ENCODE measurements at places on chromosomes 5 and 9.

- no peaks in the 10 kb centered on the region for H3K36me3 ChIP-seq
- no peak overlapping the region for H3K4me3 ChIP-seq
- H3K27me3 ChIP-seq = no peaks in the 10 kb centered on the region
- H3K4me1 ChIP-seq = no peaks in the 10 kb centered on the region
These were observed 248.2 kb downstream of the ACTL7B start for GRCh38 chr9:108607607-108608006.

DNA sequence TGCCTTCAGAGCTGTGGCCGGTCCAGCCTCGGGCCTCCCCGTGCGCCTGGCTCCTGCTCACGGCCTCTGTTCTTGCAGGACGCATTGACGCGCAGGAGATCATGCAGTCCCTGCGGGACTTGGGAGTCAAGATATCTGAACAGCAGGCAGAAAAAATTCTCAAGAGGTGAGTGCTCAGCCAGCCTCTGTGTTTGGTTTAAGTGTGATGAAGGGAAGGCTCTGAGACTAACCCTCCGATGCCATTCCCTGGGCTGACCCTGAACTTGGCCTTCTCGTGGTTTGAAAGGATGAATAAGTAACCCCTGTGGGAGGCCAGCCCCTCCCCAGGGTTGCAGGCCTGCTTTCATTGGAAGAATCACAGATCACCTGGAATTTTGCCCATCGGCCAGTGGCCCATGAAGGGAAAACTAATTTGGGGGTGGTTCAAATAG lies 26.3 kb downstream of the PTGES2 start:
- H3K27me3 ChIP-seq = no peaks in the 10 kb centered on the region
- H3K4me1 ChIP-seq = peaks cover 69% of the 10 kb centered on the region
- H3K36me3 ChIP-seq = peaks cover 42% of the 10 kb centered on the region
- no peak overlapping the region for H3K27ac ChIP-seq

- H3K27ac ChIP-seq = no peak overlapping the region
- peaks cover 3% of the 10 kb centered on the region for H3K4me1 ChIP-seq
- DNase-seq = no peak
- H3K4me3 ChIP-seq = no peak overlapping the region
These were observed 8.6 kb downstream of the ANKRD33B start for GRCh38 chr5:10572451-10572850.

- H3K27me3 ChIP-seq = no peaks in the 10 kb centered on the region
- peaks cover 31% of the 10 kb centered on the region for H3K36me3 ChIP-seq
- no peak overlapping the region for H3K4me3 ChIP-seq
- no peak for DNase-seq
- H3K27ac ChIP-seq = no peak overlapping the region
- no peaks in the 10 kb centered on the region for H3K4me1 ChIP-seq
These were observed 229.5 kb downstream of the AP3B1 start for GRCh38 chr5:78064941-78065472.

DNA sequence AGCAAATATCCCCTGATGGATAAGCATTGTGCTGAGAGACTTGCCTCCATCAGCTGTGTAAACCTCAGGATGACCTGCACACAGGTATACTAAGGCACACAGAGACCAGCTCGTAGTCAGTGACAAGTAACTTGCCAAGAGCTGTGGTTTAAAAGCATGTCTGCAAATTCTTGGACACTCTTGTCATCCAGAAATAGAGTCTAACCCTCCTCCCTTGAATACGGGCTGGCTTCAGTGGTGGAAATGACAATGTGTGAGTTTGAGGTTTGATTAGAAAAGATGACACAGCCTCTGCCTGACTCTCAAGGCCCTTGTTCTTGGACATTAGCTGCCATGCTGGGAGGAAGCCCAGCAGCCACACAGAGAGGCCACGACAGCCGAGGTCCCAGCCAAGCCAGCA lies 114.4 kb downstream of the GADD45G start:
- no peak for DNase-seq
- H3K27me3 ChIP-seq = peaks cover 7% of the 10 kb centered on the region
- H3K4me1 ChIP-seq = peaks cover 26% of the 10 kb centered on the region
- no peak overlapping the region for H3K27ac ChIP-seq
- no peaks in the 10 kb centered on the region for H3K36me3 ChIP-seq

- no peaks in the 10 kb centered on the region for H3K4me1 ChIP-seq
- H3K36me3 ChIP-seq = peaks cover 2% of the 10 kb centered on the region
- H3K4me3 ChIP-seq = no peak within 1 kb of the TSS
- H3K27ac ChIP-seq = no peak within 1 kb of the TSS
- no peak for DNase-seq
These were observed at the start of gene ZNF454 for GRCh38 chr5:178940569-178941360. ZNF454 (plus strand) TSS chr5:178941198; CDS start chr5:178942792, 1,594 bp downstream.

DNA sequence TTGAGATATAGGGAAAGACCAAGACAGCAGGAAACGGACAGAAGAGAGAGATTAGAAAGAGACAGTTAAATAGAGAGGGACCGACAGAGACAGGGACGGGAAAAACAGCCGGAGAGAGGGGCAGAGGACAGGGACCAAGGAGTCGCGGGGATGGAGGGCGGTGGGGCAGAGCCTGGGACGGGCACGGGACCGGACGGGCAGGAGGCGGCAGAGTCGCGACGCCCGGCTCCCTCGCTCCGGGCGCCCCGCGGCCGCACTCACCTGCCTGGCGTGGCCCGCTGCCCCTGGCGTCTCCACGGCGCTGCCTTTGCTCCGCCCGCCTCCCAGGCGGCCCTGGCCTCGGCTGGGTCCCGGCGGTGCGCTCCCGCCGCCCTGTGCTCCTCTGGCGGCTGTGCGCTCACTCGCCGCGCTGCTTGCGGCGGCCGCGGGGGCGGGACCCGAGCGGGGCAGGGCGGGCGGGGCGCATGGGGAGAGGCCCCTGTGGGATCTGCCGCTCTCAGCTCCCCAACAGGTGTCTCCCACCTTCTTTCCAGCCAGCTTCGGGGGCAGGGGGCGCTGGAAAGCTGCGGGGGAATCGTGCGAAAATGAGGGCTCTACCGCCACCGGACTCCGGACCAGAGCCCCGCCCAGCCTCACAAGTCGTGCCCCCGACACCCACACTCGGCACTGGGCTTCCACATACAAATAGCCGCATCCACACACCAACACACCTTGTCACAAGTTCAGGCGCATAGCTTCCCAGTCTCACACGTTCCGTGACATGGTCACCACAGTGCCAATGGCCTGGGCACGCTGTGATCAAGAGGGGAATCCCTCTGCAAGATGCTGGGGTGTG lies at the start of gene ARID3C:
Gene ARID3C (minus strand): TSS at position 411 of the 835 bp plus-strand sequence. CDS start 1,052 bp downstream, outside the sequence.
- no peaks in the 10 kb centered on the region for H3K36me3 ChIP-seq
- no peak within 1 kb of the TSS for H3K27ac ChIP-seq

- no peaks in the 10 kb centered on the region for H3K27me3 ChIP-seq
- DNase-seq = no peak
- no peak overlapping the region for H3K4me3 ChIP-seq
- H3K36me3 ChIP-seq = no peaks in the 10 kb centered on the region
- H3K27ac ChIP-seq = no peak overlapping the region
These were observed 126.1 kb upstream of the HAPLN1 start for GRCh38 chr5:83846624-83847350.

DNA sequence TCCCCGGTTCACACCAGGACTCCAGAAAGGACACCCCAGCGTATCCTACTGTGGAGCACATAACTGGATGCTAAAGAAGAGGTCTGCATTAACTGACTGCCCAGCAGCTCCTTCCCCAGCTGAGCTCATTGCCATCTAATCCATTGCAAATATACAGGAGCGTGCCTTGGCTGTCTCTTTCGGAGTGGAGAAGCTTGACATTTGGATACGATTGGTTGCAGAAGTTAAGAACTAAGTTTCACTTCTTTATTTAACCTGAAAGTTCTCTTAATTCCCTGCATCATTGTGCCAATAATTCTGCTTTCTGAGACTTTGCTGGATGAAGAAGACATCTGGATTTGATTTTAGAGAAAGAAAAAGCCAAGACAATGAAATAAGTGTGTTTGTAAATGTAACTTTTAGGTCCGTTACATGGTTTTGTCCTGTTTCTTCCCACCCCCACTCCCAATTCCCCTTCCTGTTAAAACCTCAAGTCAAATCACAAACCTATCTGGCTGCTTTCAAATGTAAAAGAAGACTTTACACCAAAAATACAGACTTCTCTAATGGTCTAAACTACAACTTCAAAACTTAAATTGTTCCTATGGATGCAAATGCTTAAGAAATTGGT lies 33.9 kb downstream of the TAS2R1 start:
- DNase-seq = no peak
- no peaks in the 10 kb centered on the region for H3K4me1 ChIP-seq
- no peak overlapping the region for H3K27ac ChIP-seq
- peaks cover 5% of the 10 kb centered on the region for H3K27me3 ChIP-seq

GRCh38 chr9:114389612-114390368 lies 2.0 kb upstream of the AKNA start:
- peaks cover 66% of the 10 kb centered on the region for H3K4me1 ChIP-seq
- no peak for DNase-seq
- H3K4me3 ChIP-seq = peak overlapping the region; percentile 100
- H3K27ac ChIP-seq = peak overlapping the region; percentile 100
- H3K27me3 ChIP-seq = no peaks in the 10 kb centered on the region

DNA sequence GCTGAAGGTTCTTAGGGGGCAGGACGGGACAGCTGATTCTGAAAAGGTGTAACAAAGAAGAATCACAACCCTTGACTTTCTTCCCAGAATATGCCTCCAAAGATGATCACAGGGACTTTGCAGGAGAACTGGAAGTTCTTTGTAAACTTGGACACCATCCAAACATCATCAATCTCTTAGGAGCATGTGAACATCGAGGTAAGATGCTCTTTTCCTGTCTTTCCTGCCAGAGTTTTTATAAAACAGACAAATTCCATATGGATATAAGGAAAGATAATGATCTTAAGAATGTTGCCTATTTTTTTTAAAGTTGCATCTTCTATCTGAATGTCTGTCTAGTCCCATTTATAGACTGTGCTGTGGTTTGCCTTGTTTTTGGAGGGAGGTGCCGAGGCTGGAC lies 87.9 kb downstream of the EQTN start:
- no peaks in the 10 kb centered on the region for H3K27me3 ChIP-seq
- no peak overlapping the region for H3K27ac ChIP-seq
- no peak for DNase-seq
- no peak overlapping the region for H3K4me3 ChIP-seq

DNA sequence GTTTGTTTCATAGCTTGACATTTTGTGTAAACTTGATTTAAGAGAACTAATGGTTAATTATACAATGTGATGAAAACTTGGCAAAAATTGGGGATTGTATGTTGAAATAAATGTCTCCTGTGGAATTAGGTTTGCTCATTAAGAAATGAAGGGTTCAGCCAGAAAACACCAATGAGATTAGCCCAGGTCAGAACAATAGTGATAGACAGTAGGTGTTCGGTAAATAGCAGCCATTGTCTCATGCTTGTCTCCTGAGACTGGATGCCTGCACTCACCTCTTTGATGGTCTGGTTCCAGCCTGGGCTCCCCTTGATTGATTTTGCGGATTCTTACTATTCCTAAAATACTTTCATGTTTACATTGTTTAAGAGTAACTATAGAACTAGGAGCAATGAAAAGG lies 135.5 kb downstream of the FBN2 start:
- no peak overlapping the region for H3K4me3 ChIP-seq
- DNase-seq = no peak
- no peak overlapping the region for H3K27ac ChIP-seq
- H3K36me3 ChIP-seq = no peaks in the 10 kb centered on the region
- H3K27me3 ChIP-seq = no peaks in the 10 kb centered on the region

GRCh38 chr5:164563370-164563769 lies 1058.0 kb downstream of the MAT2B start:
- H3K4me3 ChIP-seq = no peak overlapping the region
- no peak overlapping the region for H3K27ac ChIP-seq
- DNase-seq = no peak
- H3K4me1 ChIP-seq = no peaks in the 10 kb centered on the region

DNA sequence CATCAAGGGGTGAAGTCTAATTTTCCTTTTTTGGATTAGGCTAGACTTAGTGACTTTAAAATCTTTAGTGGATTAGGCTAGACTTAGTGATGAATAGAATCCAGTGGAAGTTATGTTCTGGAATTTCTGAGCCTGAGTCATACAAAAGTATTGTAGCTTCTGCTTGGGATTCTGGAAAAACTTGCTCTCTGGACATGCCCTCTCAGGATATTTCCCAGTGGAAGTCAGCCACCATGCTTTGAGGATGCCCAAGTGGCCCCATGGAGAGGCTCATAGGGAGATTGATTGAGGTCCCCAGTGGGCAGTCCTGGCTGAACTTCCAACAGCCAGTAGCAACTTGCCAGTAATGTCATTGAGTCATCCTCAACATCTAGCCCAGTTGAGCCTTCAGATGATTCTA lies 112.4 kb upstream of the PRLR start:
- H3K4me3 ChIP-seq = no peak overlapping the region
- no peaks in the 10 kb centered on the region for H3K36me3 ChIP-seq
- no peaks in the 10 kb centered on the region for H3K4me1 ChIP-seq
- peaks cover 3% of the 10 kb centered on the region for H3K27me3 ChIP-seq
- no peak overlapping the region for H3K27ac ChIP-seq

DNA sequence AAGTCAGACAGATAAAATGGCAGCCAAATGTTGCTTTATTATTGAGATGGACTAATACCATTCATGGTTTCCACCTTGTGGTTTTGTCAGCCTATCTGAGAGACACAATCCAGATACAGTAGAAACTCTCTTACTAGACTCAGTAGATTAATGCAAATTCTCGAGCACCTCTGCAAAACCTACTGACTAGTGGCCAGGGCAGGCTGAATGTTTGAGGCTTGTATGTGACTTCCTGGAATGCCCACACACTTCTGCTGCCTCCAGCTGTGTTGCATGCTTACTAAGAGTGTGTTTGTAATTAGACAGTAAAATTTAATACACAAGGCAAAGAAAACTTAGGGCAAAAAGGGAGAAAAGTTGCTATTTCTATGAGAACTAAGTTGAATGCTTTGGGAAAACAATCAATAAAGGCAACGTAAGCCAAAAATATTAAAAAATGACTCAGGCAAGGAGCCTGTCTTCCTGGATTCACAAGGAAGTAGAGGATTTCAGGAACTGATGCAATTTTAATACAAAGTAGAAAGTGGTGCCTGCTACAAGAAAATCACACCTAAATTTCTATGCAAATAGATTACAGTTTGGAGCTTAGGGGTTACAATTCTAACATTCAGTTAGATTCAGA lies 30.2 kb upstream of the CCNG1 start:
- DNase-seq = no peak
- no peaks in the 10 kb centered on the region for H3K36me3 ChIP-seq
- H3K4me3 ChIP-seq = no peak overlapping the region
- H3K4me1 ChIP-seq = no peaks in the 10 kb centered on the region
- no peak overlapping the region for H3K27ac ChIP-seq

DNA sequence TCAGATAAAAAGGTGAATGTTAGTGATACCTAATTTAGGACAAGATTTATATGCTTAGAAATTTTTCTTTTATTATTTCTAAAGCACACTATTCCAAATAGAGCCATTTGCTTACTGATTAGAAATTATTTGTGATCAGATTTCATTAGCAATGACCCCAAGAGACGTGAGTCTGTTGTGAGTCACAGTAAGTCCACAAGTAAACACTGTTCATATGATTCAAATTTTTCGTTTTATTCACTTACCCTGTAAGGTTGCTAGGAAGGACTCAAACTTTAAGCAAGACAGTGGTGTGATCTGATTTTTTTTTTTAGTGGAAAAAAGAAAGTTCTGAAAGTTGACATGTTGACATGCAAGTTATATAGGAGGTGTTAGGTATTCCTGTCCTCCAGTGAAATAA lies 1.2 kb downstream of the CARD6 start:
- no peak overlapping the region for H3K27ac ChIP-seq
- H3K4me1 ChIP-seq = peaks cover 23% of the 10 kb centered on the region

GRCh38 chr9:37983381-37984067 lies 79.6 kb upstream of the SLC25A51 start:
- no peaks in the 10 kb centered on the region for H3K36me3 ChIP-seq
- H3K27me3 ChIP-seq = peaks cover 4% of the 10 kb centered on the region
- no peak for DNase-seq
- peaks cover 8% of the 10 kb centered on the region for H3K4me1 ChIP-seq

- no peak overlapping the region for H3K4me3 ChIP-seq
- H3K36me3 ChIP-seq = no peaks in the 10 kb centered on the region
- no peaks in the 10 kb centered on the region for H3K4me1 ChIP-seq
These were observed 233.8 kb downstream of the ROR2 start for GRCh38 chr9:91716239-91716638.
